ENCODE measurements at places on chromosomes 2 and 18.

- DNase-seq, result no peak
Observed at GRCh38 chr2:208278549-208278948, 12.5 kb downstream of the PIKFYVE start.

GRCh38 chr2:26195040-26195984 is 22.4 kb downstream of the GAREM2 start:
- DNase-seq, result peak; percentile 62

DNA sequence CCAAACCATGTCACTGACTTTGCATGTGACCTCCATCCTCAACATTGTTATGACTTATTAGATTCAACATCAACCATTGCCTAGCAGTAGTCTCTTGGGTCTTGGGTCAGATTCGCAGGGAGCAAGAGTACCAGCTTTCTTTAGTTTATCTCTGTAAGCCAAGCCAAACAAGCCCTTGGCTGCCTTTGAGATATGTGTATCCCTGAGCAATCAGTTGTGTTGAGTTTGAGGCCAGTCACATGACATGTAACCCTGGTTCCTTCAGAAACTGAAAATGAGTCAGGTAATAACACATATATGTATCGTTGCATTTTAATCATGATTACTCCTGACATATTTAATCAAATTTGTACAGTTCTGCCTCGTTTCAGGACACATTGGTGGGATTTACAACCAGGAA is 173.3 kb downstream of the PARD3B start:
- no peak for DNase-seq

DNA sequence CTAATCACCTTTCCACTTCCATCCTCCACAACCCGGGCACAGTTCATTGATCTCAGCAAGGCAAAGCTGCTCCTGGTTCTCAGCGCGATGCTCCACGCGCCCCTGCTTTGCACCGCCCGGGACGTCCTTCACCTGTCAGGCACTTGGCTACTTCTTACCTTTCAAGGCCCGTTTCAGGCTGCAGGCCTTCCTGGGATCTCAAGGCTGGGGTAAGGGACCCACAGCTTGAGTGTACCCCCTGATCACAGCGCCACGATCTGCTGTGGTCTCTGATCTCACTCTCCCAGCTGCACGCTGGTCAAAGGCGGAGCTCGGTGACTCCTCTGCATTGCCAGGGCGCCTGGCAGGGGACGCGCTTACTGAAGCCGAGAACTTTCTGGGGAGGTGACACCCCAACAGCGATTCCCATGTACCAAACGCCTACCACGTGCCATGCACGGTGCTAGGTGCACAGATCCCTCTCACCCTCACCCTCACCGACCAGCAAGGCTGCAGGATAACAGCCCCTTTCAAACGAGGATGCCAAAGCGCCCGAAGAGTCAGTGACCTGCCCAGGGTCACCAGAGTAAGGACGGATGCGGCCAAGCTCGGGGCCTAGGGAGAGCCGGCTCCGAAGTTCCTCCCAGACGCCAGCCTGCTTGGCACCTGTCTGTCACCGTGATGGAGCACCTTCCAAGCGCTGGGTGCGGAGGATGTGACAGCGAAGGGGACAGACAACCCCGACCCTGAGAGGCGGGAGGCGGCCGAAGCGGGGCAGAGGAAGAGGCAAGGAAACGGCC is 818 bp downstream of the ITGB1BP1 start:
- DNase-seq, result peak; percentile 24

DNA sequence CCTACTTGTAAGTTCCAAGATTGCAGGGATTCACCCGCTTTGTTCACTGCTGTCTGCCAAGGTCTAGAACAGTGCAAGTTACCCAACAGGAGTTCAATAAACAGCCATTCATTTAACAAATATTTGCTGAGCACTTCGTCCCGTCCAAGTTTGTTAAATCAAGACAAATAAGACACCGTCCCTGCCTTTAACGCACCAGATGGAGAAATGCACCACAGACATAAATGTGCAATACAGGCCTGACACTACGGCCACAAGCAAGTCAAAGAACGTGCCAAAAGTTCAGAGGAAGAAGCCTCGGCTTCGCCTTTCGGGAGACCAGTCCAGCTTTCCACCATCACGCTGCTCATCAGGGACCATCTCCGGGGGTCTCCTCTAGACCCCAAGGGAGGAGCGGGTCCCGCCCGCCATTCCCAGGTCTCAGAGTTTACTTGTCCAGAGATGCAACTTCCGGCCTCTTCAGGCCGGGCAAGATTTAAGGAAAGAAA is 429 bp downstream of the C2orf76 start:
- DNase-seq, result peak; percentile 11

DNA sequence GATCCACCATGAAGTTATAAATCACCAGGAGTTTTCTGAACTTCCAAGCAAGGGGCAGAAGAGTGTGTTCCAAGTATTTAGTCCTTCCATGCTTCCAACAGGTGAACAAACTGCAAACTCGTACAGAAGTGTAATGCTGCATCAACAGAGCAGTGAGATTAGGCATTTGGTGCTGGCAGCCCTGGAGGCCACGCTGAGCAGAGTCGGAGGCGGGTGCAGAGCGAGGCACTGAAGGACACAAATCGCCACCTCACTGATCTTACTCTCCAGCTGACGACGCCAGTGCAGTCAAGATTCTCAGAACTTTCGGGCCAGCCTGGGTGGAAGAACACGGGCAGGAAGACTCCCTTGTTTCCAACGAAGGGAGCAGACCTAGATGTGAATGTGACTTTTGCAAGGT is 39.2 kb downstream of the SERPINE2 start:
- DNase-seq, result no peak

GRCh38 chr18:3524706-3525105 is 74.7 kb downstream of the TGIF1 start:
- DNase-seq, result no peak

- DNase-seq, result no peak
Observed at GRCh38 chr2:43218702-43219382, 7.6 kb downstream of the ZFP36L2 start.

DNA sequence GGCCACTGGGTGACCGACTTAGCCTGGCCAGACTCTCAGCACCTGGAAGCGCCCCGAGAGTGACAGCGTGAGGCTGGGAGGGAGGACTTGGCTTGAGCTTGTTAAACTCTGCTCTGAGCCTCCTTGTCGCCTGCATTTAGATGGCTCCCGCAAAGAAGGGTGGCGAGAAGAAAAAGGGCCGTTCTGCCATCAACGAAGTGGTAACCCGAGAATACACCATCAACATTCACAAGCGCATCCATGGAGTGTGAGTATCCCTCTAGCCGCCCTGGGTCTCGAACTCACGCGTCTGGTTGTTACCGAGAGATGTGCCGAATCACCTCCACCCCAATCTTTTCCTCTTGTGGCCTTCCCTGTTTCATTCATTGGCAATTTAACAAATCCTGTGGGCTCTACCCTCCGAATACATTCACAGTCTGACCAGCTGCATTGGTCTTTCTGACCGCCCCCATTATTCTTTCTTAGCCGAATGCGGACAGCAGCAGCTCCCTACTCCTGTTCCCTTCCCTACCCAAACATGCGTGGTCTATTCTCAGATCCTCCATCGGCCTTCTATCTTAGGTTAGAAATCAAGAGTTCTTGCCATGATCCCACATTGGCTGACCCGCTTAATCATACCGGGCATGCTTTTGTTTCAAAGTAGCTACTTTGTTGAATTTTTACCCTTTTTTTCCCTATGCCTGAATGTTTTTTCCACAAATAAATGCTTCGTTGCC is 631 bp downstream of the RPL31 start:
- no peak for DNase-seq

- DNase-seq, result no peak
Observed at GRCh38 chr2:60775048-60775639, 19.1 kb downstream of the PAPOLG start.

GRCh38 chr2:134413912-134414311 is 160.0 kb downstream of the MGAT5 start:
- DNase-seq, result no peak

DNA sequence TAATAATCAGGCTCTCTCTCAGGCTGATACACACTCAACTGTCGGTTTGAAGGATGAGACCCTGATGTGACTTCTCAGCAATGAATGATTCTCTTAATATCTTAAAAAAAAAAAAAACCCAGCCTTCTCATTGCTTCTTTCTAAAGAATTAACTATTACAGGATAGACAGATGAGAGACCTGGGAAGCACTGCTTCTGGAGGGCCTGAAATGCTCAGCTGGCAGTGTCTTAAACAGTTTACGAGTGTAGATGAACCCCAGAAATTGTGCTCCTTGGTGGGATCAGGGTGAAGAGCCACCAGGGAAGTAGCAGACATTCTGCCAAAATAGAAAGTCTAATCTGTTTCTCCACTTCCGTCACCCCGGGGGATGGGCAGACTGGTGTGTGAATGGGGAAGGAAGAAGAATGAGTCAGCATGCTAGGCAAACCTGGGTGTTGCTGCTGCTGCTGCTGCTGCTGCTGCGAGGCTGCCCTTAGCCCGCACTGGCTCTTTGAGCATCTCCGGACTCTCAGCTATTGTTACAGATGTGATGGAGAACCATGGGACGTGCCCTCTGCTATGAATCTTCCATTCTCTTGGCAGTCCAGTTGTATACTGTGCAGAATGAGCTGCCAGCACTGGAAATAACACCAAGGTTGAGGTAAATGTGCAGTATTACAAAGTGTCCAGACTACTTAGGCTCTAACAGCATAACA is 158.4 kb downstream of the SETBP1 start:
- peak; percentile 63 for DNase-seq

GRCh38 chr2:108621087-108621559 is 86.9 kb downstream of the LIMS1 start:
- DNase-seq, result no peak

DNA sequence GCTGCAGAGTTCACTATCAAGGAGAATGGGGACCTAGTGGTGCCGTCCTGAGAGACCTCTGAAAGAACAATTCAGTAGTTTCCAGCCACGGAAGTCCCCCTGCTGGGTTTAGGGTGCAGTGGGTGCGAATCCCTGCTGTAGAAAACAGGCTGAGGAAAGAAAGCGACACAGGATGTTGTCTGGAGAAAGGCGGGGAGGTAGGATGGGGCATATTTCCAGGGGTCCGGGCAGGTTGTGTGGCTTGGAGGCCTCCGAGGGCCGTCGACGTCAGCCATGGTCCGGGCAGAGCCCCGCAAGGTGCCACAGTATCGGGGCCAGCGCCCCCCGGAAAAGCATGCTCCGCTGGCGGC is 807 bp upstream of the CREB1 start:
- peak; percentile 43 for DNase-seq

DNA sequence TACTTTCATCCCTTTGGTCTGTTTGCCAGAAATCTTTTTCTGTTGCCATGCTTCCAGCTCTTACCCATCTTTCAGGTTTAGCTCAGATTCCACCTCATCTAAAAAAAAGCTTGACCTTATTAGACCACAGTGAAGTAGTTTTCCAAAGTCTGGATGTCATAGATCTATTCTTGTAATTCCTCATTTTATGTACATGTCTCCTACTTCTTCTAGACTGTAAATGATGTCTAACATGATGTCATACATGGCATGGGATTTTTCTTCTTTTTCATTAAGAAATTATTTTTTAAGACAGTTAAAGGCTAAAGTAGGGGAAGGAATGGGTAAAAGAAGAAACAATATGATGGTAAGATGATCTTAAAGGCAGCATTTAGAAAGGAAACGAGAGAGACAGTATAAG is 11.3 kb downstream of the GLS start:
- no peak for DNase-seq

GRCh38 chr2:200869014-200869413 is 4.6 kb upstream of the CLK1 start:
- DNase-seq, result no peak

- DNase-seq, result no peak
Observed at GRCh38 chr18:31553800-31554199, 37.9 kb upstream of the TTR start.

DNA sequence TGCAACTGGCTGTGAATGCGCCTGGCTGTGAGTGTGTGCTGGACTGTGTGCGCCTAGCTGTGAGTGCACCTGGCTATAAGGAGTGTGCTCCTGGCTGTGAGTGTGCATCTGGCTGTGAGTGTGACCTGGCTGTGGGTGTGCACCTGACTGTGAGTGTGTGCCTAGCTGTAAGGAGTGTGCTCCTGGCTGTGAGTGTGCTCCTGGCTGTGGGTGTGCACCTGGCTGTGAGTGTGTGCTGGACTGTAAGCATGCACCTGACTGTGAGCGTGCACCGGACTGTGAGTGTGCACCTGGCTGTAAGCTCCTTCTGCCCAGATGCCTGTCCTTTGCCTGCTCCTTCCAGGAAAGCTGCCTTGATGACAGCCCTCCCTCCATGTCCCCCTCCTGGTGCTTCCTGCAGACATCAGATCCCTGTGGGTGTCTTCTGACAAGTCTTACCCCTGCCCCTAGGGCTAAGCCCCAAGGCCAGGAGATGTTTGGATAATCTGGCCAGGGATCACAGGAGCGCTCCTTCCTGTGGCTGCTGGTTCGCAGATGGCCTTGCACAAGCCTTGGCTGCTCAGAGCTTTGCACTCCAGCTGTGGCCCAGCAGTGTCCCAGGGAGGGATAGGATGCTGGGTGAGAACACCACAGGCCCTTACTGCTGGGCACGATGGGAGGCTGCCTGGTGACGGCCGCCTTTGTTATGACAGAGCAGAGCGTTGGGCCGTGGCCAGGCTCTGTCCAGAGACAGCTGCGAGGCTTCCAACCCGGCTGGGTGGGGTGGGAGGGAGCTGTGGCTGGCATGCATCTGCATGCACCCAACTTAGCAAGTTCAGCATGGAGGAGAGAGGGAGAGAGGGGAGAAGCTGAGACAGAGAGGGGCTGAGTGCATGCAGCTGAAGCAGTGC is 89.9 kb downstream of the GLI2 start:
- DNase-seq, result peak; percentile 66

DNA sequence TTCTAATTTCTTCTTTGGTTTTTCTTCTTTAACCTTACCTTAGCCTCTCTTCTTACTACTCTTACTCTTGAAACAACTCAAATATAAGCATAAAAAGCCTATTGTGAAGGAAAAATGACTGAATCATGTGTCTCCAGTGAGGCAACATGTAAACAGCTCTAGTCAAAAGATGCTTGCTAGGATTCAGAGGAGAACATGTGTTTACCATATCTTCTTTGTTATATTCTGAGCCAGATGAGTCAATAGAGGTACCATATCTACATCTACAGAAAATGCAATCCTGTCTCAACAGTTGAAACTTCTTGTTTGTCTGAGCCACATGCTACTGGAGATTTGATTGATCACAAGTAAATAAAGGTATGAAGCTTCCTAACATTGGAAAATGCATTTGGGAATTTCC is 15.9 kb upstream of the FIGN start:
- no peak for DNase-seq

- peak; percentile 19 for DNase-seq
Observed at GRCh38 chr2:189191766-189192165, 12.2 kb upstream of the COL5A2 start.
